ENCODE measurements at places on chromosomes 3 and 15. TPM values are rescaled to one million over a fixed set of nuclear protein-coding genes. Genes with fewer than 3 reads are reported as not detected.

The CIDEC gene
- total RNA-seq: not detected

The HAPLN3 gene
- total RNA-seq: 116 TPM

The ROPN1 gene
- total RNA-seq: not detected

The AP3B2 gene
- 0.23 TPM for total RNA-seq

The GOLGA8J gene
- not detected for total RNA-seq

The RETNLB gene
- not detected for total RNA-seq

The PIERCE2 gene
- total RNA-seq: not detected

The CEMIP gene
- total RNA-seq: 0.63 TPM

The CPN2 gene
- total RNA-seq: not detected

The NRG4 gene
- total RNA-seq: 0.09 TPM

The SENP5 gene
- total RNA-seq: 33.8 TPM

The P2RY13 gene
- not detected for total RNA-seq

The KNL1 gene
- 3.8 TPM for total RNA-seq

The CHRNA5 gene
- total RNA-seq: 1.1 TPM

The SLC28A1 gene
- total RNA-seq: not detected

The SPRED1 gene
- total RNA-seq: 0.70 TPM

The CCRL2 gene
- 1.4 TPM for total RNA-seq

The ZNF860 gene
- total RNA-seq: 0.99 TPM

The MED12L gene
- total RNA-seq: 2.0 TPM

The CYP19A1 gene
- total RNA-seq: not detected

The CNTN4 gene
- not detected for total RNA-seq

The CILP gene
- 0.67 TPM for total RNA-seq

The SIAH2 gene
- 24.5 TPM for total RNA-seq

The METTL6 gene
- total RNA-seq: 19.9 TPM

The REC114 gene
- total RNA-seq: not detected

The ERICH6 gene
- total RNA-seq: 0.26 TPM

The GREM1 gene
- 0.60 TPM for total RNA-seq

The SLC22A14 gene
- total RNA-seq: not detected

The GASK1A gene
- total RNA-seq: 0.19 TPM

The WDR93 gene
- total RNA-seq: not detected

The RHCG gene
- not detected for total RNA-seq

The SLC6A11 gene
- total RNA-seq: not detected

The ABI3BP gene
- 0.18 TPM for total RNA-seq

The HIGD2B gene
- total RNA-seq: not detected

The GUCA1C gene
- total RNA-seq: not detected

The CPA3 gene
- 1.2 TPM for total RNA-seq

The ZNF621 gene
- 22.2 TPM for total RNA-seq

The ATP10A gene
- 65.5 TPM for total RNA-seq

The HRG gene
- not detected for total RNA-seq

The TRPM1 gene
- not detected for total RNA-seq

The HTR3E gene
- total RNA-seq: not detected

The SLC15A2 gene
- total RNA-seq: 1.6 TPM

The PLAAT1 gene
- not detected for total RNA-seq

The USP4 gene
- total RNA-seq: 103 TPM

The GP5 gene
- total RNA-seq: 5.1 TPM

The TMEM207 gene
- not detected for total RNA-seq

The ADCY5 gene
- total RNA-seq: 0.23 TPM

The TGM4 gene
- not detected for total RNA-seq

The ROBO1 gene
- total RNA-seq: 1.7 TPM

The RARRES1 gene
- total RNA-seq: not detected

The SLC28A2 gene
- total RNA-seq: not detected

The KY gene
- total RNA-seq: not detected

The CLDND1 gene
- total RNA-seq: 133 TPM

The CA12 gene
- total RNA-seq: not detected

The ISLR gene
- total RNA-seq: not detected

The TSPAN3 gene
- 21.5 TPM for total RNA-seq

The RASL12 gene
- total RNA-seq: not detected

All from T-cell (primary cell).